NCI-H510A (cell line): ENCODE measurements at places on chromosomes 4 and X.

DNA sequence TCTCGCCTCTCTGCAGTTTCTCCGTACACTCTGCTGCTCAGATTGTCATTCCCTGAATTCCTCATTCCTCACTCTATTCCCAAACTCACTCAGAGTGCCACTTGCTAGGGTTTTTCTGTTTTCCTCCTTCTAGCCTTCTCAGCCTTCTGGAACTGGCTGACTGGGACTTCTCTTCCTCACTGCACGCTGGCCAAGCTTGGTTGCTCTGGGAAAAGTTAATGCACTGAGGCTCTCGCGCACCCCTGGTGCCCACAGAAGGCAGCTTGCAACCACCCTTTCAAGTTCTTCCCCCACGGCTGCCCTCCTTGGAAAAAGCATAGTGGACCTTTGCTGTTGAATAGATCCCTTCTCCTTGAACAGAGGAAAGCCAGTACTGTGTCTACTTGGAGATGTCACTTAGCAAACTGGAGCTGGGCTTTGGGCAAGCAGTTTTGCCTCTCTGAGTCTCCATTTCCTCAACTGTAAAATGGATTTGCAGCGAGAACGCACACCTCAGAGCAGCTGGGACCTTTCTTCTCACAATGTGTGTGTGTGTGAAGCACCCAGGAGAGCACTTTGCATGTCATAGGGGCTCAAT lies 6.0 kb upstream of the CCKAR start:
- DNase-seq, result no peak

DNA sequence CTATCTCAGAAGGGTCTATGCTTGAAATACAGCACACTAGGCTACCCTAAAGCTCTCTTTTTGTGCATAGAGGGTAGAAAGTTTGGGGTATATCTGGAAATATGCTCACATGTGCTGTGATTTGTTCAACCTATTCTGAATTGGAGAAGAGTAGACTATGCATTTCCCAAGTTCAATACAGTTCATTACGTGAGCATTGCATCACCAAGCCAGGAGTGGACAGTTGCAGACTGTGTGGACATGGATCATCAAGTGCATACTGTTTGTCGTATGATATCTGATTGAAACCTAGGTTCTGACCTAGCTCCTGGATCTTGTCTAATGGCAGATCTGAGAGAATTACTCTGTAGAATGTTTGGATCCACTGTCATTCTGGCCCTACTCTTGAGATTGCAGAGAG lies 161.1 kb downstream of the FRAS1 start:
- DNase-seq, result no peak

- no peak for DNase-seq
These were observed 93.9 kb downstream of the NSUN7 start for GRCh38 chr4:40843696-40844095.

- no peak for DNase-seq
These were observed 5.4 kb upstream of the USP46 start for GRCh38 chr4:52664479-52664878.

- no peak for DNase-seq
These were observed 48.2 kb upstream of the PASD1 start for GRCh38 chrX:151515237-151515636.

DNA sequence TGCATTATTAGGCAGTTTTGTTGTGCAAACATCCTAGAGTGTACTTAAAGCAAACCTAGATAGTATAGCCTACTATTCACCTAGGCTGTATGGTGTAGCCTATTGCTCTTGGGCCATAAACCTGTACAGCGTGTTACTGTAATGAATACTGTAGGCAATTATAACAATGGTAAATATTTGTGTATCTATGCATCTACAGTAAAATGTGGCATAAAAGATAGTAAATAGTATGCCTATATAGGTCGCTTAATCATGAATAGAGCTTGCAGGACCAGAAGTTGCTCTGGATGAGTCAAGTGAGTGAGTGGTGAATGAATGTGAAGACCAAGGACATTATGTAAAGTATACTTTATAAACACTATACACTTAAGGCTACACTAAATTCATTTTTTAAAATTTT lies 16.6 kb downstream of the USO1 start:
- DNase-seq, result no peak

DNA sequence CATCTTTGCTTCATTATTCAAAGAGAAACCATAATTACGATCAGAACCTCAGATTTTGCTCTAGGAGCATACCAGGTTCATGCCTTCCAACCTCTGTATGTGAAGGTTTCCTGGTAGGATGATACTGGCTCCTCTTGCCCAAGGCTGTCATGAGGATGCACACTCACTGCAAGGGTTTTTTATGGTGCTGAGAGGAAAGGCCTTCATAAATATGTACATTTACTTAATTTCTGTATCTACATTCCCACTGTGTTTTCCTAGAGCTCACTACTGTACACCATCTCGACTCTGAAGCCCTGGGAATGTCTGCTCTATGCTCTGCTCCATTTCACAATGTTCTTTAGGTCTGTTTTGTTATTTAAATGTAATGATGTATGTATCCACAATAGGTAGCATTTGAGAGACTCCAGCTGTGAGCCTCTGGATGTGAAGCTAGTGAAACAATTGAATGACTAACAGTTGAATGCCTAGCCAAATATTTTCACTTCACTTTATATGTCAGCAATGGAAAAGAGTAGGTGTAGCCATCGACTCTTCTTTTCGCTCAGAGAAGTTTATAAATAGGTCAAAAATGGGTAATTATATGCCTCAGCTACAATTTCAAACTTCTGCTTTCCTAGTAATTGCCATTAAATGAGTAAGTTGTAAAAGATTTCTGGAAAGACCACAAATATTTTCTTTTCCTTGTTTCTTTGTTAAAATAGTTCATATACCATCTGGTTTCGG lies 228.0 kb downstream of the PALLD start:
- no peak for DNase-seq

- no peak for DNase-seq
These were observed 1.9 kb upstream of the EIF1AX start for GRCh38 chrX:20143561-20143960.

DNA sequence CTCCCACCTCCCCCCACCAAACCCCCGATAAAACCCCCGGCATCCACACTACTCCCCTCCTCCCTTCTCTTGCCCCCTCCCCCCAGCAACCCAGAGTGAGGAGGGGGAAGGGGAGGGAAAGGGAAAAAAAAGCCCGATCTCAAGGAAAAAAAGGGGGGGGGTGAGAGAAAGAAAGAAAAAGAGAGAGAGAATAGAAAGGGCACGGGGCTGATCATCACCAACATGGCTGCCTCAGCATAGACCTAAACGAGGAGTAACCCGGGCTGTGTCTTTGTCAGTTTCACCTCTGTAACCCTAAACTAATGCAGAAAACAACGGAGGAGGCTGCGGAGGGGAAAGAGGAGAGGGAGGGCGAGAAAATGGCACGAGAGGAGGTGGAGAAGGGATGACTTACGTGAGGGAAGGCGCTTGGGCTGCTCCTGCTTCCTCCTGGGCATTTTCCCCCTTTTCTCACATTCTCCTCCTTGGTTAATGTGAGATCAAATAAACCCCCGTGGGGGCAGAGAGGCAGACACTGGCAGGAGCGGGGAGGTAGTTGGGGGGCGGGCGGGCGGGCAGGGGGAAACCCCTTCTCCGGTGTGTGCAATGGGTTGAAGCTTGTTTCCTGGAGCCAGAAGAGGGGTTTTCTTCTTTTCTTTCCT lies 532 bp downstream of the ZNF827 start:
- DNase-seq, result peak; percentile 12

DNA sequence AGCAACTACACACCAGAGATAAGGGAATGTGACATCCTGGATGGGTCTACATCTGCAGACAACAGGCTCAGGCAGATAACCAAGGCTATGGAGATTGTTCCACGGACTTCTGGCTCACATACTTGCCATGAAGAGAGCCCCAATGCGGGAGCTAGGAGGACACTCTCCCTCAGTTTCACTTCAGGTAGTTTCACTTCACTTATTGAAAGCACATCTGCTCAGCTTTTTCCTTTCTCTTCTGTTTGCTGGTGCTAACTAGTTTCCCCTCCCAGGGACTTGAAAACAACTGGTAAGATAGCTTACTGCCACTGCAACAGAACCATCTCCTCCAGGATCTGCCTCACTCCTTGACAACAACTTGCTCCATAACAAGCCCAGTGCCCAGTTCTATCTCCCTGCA lies 1.4 kb upstream of the CT47C1 start:
- DNase-seq, result no peak

- DNase-seq, result no peak
These were observed 7.3 kb upstream of the SEC24D start for GRCh38 chr4:118843237-118843636.

DNA sequence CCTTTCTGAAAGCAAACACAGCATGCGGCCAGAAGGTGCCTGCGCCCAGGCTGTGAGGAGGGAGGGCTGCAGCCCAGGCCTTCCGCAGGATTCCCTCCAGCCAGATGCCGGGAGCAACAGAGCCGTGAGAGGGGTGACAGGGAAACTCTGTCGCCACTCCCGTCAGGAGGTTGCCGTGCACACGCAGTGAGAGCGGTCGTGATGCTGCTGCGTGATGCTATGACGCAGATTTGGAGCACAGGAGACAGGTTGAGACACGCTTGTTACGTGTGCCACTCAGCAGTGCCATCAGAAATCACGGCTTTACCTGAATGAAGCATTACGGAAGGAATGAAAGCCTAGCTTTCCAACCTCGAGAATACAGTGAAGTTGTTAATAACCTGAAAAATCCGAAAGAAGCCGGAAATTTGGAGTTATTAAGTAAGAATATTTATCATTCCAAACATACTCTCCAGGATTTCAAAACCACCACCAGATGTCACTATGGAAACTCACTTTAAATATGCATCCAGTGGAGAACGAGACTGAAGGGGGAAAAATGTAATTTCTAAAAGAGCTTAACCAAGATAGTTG lies 54.4 kb downstream of the FAT1 start:
- no peak for DNase-seq

- DNase-seq, result no peak
These were observed 19.2 kb upstream of the FAAH2 start for GRCh38 chrX:57267308-57267707.

- no peak for DNase-seq
These were observed 17.3 kb upstream of the TBC1D14 start for GRCh38 chr4:6892190-6892908.

GRCh38 chrX:65502618-65503017 lies 32.0 kb downstream of the LAS1L start:
- DNase-seq, result no peak

GRCh38 chr4:89531932-89532640 lies 224.5 kb upstream of the GPRIN3 start:
- no peak for DNase-seq

DNA sequence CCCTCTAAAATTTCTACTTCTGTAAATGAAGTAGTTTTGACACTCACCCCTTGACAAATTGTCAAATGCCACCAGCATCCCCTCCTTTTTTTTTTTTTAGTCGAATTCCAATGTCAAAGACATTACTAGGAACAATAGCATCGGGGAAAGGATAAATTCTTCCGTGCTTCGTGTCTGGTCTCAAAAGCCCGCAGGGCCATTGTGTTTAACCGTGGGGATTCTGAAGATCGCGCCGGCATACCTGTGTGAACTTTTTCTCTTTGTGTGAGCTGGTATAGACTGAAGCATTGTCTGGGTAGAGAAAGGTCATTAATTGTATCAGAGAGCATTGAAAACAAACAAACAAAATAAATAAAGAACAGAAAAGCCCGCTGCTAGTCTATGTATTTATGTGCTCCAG lies 313.9 kb downstream of the ASMT start:
- DNase-seq, result no peak

DNA sequence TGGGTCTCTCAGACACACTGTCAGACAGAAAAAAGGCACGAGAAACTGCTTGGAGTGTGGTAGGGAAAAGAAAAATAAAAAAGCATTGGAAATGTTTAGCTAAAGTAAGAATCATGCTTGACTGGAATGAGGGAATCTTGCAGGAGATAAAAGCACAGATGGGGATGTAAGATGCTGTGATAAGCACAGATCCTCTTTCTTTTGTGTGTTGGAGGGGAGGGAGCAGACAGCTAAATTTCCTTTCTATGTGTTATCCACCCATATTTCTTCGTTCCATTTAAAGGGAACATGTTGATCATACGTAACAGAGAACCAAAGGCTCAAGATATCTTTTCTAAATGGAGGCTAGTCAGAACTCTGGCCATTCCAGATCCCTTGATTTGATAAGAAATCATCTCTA lies 614.0 kb upstream of the LCORL start:
- DNase-seq, result no peak

DNA sequence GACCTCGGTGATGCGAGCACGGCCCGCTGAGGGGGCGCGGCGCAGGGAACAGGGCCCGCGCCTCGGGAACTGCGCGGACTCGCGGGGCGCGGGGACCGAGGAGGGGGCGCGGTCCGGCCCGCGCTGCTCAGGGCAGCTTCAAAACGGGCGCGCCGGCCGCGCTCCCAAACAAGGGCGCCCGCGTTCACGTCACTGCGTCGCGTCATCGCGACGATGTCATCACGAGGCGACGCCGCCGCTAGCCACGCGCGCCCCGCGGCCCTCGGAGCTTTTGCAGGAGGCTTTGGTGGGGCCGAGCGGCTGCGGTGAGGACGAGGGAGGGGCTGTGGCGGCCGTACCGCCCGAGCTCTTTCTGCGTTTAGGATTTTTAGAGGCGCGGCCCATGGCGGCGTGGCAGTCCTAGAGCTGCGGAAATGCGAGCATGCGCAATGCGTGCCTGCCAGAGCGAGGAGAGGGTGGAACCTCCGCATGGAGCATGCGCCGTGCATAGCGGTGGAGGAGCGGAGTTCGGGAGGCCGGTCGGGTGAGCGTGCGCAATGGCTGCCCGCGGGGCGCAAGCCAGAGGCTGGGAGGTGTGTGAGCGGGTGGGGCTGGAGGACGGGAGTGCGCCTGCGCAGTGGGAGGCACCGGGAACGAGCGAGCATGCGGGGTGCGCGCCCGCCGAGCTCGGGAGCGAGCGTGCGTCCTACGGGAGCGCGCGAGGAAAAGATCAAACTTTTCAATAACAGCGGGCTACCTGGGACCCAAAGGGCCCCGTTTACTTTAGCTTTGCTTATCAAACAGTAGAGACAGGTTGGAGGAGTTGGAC lies at the start of gene PPP2R3B:
PPP2R3B (minus strand) TSS at position 140 of the 808 bp plus-strand sequence. CDS start 216 bp downstream, outside the sequence.
- no peak for DNase-seq

GRCh38 chr4:79362626-79363025 lies 36.8 kb upstream of the NAA11 start:
- no peak for DNase-seq

DNA sequence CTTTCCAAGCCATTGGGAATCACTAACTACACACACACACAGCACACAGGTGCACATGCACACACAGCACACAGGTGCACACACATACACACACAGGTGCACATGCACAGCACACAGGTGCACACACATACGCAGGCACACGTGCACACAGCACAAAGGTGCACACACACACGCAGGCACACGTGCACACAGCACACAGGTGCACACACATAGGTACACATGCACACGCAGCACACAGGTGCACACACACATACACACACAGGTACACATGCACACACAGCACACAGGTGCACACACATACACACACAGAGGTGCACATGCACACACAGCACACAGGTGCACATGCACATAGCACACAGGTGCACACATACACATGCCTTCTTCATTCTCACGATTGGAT lies 80.9 kb downstream of the HMX1 start:
- DNase-seq, result no peak

- DNase-seq, result no peak
These were observed 42.1 kb upstream of the PDGFC start for GRCh38 chr4:157013656-157014055.

- no peak for DNase-seq
These were observed 6.8 kb downstream of the PTCHD1 start for GRCh38 chrX:23341452-23341851.
